ENCODE measurements at places on chromosomes 11 and 22.

DNA sequence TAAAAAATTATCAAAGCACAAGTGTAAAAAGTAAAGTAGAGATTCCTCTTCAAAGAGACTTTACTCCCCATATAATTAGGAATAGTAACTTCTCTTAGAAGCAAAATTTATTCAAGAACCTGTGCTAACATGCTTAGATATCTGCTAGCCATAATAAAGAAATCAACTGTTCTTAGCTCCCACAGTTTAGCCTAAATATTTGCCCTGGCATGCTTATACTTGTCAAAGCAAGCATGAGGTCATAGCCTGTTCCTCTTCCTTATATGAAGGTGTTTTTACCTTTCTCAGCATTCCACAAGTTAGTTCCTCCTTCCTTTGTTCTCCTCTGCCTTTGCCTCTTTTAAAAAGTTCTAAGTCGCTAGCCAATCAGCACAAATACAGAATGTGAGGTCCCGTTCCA lies 30.3 kb downstream of the RIC3 start:
- no peak for DNase-seq

- DNase-seq = no peak
Measured at GRCh38 chr22:39649500-39650089, 79.0 kb downstream of the CACNA1I start.

DNA sequence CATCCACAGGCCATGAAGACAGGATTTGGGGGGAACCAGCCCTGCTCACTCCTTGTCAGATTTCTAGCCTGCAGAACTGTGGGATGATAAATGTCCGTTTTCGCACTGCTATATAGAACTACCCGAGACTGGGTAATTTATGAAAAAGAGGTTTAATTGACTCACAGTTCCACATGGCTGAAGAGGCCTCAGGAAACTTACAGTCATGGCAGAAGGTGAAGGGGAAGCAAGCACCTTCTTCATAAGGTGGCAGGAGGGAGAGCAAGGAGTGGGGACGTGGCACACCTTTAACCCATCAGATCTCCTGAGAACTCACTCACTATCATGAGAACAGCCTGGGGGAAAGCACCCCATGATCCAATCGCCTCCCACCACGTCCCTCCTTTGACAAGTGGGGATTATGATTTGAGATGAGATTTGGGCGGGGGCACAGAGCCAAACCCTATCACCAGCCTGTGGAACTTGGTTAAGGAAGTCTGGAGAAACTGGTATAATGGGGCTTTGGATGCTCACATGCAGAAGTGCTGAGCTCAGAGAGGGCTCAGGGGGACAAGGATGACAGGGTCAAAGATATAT lies 50.7 kb downstream of the MYEOV start:
- DNase-seq = no peak

- peak; percentile 34 for DNase-seq
Measured at GRCh38 chr11:44110231-44110679, 14.8 kb downstream of the EXT2 start.

DNA sequence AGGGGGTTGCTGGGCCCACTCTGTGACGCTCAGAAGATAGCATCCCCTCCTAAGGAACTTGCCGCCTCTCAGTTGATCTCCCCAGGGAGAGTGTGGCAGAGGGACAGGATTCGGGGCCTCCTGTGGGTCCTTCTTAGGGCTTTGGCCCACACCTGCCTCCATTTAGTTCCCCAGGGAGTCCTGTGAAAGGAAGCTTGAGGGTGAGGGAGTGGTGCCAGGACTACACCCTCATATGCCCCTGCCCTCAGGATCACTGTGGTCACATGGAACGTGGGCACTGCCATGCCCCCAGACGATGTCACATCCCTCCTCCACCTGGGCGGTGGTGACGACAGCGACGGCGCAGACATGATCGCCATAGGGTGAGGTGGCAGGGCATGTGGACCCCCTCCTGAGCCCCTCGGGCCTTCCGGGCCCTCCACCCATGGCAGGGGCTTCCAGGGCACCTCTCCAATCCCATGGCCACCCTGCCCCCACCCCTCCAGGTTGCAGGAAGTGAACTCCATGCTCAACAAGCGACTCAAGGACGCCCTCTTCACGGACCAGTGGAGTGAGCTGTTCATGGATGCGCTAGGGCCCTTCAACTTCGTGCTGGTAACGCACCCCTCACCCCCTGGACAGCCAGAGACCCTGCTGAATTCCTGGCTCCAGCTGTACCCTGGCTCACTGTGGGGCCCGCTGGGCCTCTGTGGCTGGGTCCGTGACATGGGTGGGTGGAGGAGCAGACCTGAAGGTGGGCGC lies 3.5 kb downstream of the INPP5J start:
- DNase-seq = no peak

GRCh38 chr11:16981651-16982194 lies 32.5 kb downstream of the PLEKHA7 start:
- DNase-seq = no peak

- DNase-seq = no peak
Measured at GRCh38 chr11:18367431-18367830, 26.9 kb upstream of the LDHA start.

- DNase-seq = no peak
Measured at GRCh38 chr11:124481365-124482323, 36.1 kb upstream of the OR8B8 start.

- DNase-seq = no peak
Measured at GRCh38 chr11:105799263-105799662, 189.4 kb downstream of the GRIA4 start.

DNA sequence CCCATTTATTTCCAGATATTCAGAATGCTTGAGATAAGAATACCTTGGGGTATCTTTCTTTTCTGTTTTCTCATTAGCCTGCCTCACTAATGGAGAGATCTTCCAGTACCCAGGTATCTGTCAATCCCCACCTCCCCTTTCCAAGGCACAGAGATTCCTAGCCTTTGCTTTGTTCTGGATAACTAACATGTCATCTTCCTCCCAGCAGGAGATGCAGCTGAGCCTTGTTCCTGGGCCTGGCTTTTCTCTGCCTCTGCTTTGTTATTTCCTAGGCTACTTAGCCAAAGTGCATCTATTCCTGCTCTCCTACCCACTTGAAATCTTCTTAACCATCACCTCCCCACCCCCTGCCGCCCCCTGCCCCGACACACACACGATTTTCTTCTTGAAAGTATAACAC lies 297.1 kb downstream of the NELL1 start:
- no peak for DNase-seq

DNA sequence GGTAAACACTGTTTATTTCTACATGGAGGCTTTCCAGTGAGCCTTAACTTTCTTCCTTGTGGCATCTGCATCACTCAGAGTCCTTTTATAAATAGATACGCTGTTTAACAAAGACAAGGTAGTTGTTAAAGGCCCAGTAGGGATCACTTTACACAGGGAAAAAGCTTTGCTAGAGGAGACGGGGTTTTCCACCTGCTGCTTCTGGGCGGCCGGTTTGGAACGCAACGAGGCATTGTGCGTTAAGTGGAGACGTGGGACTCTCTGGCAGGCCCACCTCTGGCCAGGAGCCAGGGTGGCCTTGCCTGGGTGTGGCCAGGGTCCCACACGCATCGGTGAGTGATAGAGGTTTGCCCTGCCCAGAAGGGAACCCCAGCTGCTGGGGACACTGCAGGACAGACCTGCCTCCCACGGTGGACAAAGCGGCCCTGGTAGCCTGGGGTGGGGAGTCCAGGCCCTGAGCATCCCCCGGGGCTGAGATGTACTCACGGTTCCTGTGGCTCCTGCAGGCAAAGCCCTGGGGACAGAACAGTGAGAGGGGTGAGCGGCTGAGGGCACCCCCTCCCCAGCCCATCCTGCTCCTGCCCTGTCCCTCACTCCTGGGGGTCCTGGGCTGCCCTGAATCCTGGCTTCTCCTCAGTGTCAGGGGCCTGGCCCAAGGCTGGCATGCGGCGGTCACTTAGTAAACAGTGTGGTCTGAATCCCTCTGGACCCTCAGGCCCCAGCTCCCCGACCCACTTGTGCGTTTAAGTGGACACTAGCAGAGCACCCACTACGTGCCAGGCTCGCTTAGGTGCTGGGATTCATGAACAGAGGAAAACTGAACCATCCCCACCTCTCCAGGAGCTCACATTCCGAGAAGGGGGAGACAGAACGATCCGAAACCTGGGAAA lies 4.2 kb downstream of the IL17REL start:
- no peak for DNase-seq

DNA sequence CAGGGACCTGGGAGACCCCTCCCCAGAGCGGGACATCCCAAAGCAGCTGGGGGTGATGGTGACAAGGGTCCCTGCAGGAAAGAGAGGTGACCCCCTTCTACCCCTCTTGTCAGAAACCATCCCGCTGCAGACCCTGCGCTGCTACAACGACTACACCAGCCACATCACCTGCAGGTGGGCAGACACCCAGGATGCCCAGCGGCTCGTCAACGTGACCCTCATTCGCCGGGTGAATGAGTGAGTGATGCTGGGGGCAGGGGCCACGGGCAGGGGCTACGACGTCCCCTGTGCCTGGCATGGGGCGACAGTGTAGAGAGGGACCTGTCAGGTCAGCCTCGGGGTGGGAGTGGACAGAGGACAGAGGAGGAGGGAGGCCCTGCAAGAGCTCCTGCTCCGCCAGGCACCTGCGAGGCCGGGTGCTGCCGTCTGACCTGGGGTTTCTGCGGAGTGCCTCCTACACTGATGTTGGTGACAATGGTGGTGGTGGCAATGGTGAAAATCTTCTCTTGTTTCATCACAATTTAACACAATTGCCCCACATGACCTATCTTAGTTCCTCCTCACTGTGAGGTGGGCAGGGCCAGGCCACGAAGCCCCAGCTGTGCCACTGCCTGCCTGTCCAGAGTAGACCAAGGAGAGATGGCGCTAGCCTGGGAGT lies 9.8 kb downstream of the CSF2RB start:
- DNase-seq = no peak

DNA sequence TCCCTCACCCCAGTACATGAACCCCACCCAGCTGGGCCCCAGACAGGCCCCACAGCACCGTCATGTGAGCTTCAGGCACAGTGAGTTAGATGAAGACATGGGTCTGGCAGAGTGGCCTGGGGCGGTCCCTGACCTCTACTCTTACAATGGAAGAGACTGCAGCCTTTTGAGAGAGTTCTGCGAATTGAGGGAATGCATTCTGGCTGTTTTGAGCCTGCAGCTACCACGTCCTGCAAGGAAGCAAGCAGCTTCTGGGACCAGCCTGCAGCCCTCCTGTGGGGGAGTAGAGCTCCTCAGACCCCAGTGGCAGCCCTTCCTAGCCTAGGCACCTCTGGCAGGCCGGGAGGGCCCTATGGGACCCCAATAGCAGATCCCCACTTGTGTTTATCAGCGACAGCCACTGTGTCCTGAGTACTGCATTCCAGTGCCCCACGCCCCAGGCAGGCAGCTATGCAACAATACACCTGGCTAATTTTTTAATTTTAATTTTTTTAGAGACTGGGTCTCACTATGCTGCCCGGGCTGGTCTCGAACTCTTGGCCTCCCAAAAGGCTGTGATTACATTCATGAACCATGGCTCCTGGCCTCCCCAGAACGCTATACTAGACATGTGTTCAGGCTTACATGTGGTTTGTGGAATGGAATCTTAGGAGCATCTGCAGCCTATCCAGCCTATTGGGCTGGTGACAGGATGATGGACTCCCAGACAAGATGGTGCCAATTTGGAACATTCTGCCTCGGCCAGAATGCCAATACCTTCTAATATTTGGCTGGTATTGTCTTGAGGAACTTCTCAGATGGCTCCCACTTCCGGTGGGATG lies 717 bp upstream of the SLC7A4 start:
- no peak for DNase-seq

- no peak for DNase-seq
Measured at GRCh38 chr11:20357150-20357549, 6.4 kb upstream of the HTATIP2 start.

GRCh38 chr11:57379732-57380131 lies 1.2 kb downstream of the PRG3 start:
- no peak for DNase-seq

- no peak for DNase-seq
Measured at GRCh38 chr11:30459821-30460220, 126.3 kb downstream of the MPPED2 start.

- DNase-seq = no peak
Measured at GRCh38 chr11:124113890-124114289, 1.4 kb upstream of the VWA5A start.

DNA sequence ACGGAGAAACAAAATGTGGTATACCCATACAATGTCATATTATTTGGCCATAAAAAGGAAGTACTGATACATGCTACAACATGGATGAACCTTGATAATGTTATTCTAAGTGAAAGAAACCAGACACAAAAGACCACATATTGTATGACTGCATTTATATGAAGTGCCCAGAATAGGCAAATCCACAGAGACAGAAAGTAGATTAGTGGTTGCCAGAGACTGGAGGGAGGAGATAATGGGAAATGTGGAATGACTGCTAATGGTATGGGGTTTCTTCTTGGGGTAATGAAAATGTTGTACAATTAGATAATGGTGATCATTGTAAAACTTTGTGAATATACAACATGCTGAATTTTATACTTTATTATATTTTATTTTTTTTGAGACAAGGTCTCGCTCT lies 5.6 kb upstream of the SLC43A1 start:
- DNase-seq = no peak

DNA sequence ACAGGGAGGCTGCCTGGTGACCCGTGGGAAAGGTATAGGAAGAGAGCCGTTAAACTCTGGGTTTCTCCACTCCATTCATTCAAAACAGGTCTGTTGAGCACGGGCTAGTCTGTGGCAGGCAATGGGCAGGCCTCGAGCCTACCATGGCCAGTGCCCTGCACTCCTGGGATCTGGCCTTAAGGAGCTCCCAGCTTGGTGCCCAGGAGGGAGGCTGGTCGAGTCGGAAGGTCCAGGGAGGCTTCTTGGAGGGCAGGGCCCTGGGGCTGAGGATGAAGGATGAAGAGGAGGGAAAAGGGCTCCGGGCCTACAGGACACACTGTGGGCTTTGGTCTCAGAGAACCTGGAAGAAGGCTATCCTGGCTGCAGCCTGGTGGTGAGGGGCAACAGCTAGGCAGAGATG lies 41.9 kb upstream of the MN1 start:
- DNase-seq = no peak

- no peak for DNase-seq
Measured at GRCh38 chr11:2480874-2481220, 36.0 kb downstream of the KCNQ1 start.

- DNase-seq = no peak
Measured at GRCh38 chr11:80414181-80415165, 973.6 kb upstream of the TENM4 start.

DNA sequence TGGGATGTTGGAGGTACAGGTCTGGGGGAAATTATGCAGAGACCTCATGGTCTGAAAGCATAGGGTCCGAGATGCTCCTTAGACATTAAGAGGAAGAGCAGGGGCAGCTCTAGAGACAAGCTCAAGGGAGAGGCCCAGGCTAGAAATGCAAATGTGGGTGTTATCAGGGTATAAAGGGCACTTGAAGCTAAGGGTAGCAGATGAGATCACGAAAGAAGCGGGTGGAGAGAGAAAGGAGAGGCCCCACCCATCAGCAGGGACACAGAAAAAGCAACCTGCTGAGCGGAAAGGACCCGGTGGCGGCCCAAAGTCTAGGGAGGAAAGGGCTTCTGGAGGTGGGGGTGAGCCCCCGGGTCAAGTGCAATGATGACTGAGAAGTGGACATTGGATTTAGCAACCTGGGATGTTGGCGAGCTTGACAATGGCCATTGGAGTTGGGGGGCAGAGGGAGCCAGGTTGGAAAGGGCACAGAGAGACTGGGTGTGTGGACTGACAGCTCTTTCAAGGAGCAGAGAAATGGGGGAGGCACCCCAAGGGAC lies 8.9 kb downstream of the TMPRSS6 start:
- no peak for DNase-seq
